Osteocyte (in vitro differentiated cells): ENCODE measurements at places on chromosomes 4 and X. TPM values are rescaled to one million over a fixed set of nuclear protein-coding genes. Genes with fewer than 3 reads are reported as not detected.
A peak's percentile ranks its signal among the peaks of the same experiment; 100 is the strongest.

GRCh38 chrX:39162322-39162735 is 361.1 kb downstream of the MID1IP1 start:
- DNase-seq, result no peak

- no peak for DNase-seq
Measured at GRCh38 chr4:151147000-151147399, 47.6 kb downstream of the RPS3A start.

DNA sequence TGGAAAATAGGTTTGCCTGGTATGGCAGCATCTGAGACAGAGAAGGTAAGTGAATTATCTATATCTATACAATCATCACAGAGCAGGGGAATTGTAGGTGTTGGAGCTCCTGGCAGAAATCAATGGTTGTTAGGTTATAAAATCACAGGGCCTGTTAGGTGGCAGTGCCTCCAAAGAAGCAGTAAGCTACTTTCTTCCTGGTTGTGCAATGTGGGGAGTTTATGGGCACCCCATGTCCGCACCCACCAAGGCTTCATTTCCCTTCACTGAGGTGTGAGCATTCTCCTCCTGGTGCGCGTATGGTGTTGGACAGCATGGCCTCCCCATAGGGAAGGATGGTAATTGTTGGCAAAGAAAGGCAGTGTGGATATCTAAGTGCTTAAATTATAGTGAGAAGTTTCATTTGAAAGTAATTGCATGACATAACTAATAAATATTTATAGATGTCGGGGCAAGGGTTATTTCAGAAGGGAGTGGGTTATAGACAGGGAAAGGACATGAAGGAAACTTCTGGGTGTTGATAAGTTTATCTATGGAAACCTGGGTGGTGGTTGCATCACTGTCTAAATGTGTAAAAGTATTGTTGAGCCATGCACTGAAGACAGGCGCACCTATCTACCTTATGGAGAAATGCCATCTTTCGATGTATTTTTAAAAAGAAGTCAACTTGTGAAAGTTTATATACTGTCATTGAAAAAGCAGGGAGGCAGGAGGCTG is 153.7 kb downstream of the FRAS1 start:
- no peak for DNase-seq

- no peak for DNase-seq
Measured at GRCh38 chr4:143616771-143617170, 83.7 kb downstream of the FREM3 start.

GRCh38 chr4:91037951-91038350 is 910.8 kb downstream of the CCSER1 start:
- DNase-seq, result no peak

DNA sequence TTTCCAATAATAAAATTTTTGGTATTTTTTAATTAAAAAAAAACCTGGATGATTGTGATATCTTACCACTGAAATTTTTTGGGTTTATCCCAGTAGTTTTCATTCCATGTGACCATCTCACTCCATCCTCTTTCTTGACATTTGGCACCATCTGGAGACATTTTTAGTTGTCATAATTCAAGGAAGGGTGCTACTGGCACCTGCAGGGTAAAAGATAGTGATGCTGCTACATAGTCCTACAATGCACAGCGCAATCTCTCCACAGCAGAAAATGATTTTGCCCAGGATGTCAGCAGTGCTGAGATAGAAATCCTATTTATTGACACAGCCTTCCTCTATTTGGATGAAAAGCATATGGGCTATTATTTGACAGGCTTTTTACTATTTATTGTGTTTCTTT is 79.3 kb downstream of the RBPJ start:
- no peak for DNase-seq

DNA sequence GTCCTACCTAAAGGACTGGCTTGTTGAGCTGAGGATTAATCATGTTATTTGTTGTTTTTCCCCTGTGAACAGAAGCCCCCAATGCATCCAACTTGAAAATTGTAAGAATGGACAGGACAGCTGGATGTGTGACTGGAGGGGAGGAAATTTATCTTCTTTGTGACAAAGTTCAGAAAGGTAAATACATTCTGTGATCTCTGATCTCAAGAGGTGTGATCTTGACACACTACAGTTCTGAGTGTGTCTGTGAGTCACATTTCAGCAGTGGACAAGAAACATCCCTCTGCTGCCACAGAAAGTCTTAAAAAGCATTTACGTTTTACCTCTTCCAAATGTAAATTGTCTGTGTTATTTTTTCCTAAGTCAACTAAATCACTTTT is 79.3 kb downstream of the NFKB1 start:
- DNase-seq, result no peak

DNA sequence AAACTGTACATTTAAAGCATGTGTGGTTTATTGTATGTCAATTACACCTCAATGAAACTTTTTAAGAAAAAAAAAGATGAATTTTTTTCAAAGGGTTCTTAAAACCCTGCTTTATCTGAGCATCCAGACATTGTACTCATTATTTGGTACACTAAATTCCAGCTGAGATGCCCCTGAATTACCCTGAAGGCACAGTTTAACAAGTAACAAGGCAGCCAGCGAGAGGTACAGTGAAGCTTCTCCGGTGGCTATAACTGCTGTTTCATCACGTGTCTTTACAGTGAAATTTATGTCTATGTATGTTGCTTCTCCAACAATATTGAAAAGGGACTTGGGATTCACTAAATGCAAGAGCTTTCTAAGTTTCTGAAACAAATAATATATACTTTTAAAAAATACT is 15.8 kb downstream of the SLC7A11 start:
- no peak for DNase-seq

GRCh38 chr4:3284734-3285557 is 7.9 kb upstream of the RGS12 start:
- DNase-seq, result no peak

DNA sequence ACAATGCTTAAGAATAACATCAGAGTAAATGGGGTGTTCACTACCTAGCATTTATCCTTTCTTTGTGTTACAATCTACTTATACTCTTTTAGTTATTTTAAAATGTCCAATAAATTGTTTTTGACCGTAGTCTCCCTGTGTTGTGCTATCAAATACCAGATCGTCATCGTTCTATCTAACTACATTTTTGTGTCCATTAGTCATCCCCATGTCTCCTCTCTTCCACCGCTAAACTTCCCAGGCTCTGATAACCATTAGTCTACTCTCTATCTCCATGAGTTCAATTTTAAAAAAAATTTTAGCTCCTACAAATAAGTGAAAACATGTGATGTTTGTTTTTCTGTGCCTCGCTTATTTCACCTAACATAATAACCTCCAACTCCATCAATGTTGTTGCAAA is 381.9 kb downstream of the PRDM5 start:
- no peak for DNase-seq

DNA sequence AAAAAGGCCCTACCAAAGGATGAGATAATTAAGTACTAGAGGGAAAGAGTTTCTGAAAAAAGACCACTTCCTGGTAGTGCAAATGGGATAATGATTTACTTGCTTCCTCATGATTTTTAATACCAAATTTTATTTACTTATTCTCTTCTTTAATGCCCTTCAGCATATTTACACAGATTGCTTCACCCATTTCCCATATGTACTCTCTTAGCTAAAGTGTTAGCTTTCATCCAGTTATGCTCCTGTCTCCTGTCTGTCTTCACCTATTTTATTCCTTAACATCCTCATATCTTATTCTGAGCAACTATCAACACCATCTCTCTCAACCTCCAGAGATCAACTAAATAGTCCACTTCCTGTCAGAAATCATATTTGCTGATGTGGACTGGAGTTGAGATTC is 183.2 kb upstream of the HS3ST1 start:
- no peak for DNase-seq

- no peak for DNase-seq
Measured at GRCh38 chrX:109312757-109313156, 169.1 kb downstream of the GUCY2F start.

DNA sequence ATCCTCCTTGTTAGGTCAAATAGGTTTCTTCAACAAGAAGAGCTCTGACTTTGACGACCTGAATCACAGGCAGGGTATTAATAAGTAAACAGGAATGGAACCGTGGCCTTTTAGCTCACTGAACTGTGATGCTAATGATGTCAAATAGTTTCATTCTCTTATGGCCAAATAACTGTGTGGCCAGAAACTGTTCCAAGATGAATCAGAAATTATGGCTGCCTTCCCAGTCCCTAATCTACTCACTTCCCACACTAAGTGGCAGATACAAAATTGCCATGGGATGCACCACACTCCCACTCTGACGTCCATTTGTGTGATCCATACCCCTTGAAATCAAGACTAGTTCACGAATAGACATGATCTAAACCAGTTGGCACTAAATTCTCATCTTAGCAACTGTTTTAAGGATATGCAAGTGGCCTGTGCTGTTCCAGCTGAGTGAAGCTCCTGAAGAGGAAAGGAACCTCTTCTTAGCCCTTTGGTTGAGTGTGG is 455.4 kb downstream of the IL15 start:
- no peak for DNase-seq

- no peak for DNase-seq
Measured at GRCh38 chr4:128591482-128591881, 218.0 kb upstream of the JADE1 start.

DNA sequence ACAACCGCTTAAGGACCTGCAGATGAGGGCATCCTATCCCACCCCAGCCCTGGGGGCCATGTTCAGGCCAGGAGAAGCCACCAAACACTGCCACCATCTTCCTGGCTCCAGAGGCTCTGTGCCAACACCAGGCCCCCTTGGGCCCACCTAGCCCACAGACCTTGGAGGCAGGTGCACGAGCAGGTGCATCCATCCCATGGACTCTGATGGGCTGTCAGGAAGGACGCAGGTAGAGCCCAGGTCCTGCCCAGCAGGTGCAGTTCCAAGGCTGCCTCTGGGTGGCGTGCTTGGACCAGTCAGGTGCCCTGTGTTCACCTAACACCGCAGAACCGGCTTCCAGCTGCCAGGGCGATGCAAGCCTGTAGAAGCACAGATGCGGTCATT is 22.8 kb upstream of the PDE6B start:
- DNase-seq, result peak; percentile 84

DNA sequence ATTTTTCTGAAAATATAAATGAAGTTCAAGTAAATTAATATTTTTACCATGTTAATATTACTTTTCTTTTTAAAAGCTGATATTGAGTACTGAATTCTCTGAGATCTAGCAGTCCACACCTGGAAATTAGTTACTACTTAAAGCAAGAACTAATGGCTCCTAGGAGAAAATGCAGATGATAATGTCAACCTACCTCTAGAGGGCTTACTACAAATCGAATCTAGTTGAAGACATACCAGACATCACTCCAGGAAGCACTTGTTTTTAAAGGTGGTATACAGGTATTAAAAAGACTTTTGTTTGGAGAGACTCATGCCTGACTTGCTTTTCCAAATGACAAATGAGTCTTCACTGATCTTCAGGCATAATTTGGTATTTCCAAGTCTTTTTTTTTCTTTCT is 516.4 kb upstream of the BOD1L1 start:
- DNase-seq, result no peak

- no peak for DNase-seq
Measured at GRCh38 chrX:6325437-6325836, 96.8 kb upstream of the NLGN4X start.

DNA sequence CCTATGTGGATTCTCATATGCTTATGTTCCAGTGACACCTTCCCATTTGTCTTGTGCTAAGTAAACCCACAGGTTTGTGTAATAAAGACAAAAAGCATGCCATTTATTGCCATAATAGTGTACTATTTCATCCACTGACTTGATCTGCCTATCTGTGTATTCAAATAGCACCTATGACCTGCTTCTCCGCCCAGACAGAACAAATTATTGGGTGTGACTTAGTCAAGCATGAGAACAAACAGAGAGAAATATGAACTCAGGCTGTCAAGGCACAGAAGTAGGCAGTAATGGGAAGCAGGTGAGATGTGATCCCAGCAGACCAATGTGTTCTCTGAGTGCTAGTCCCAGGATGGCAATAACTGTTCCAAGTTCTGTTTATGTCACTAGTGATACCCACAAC is 25.4 kb downstream of the ELOVL6 start:
- no peak for DNase-seq

GRCh38 chrX:14777525-14777924 is 95.3 kb downstream of the FANCB start:
- DNase-seq, result no peak

- DNase-seq, result no peak
Measured at GRCh38 chr4:13876131-13876530, 248.6 kb upstream of the BOD1L1 start.

- DNase-seq, result no peak
Measured at GRCh38 chr4:54063229-54063628, 1.2 kb downstream of the CHIC2 start.

- no peak for DNase-seq
Measured at GRCh38 chrX:7654316-7654715, 188.7 kb upstream of the VCX start.

- no peak for DNase-seq
Measured at GRCh38 chr4:89316931-89317366, 9.3 kb upstream of the GPRIN3 start.

DNA sequence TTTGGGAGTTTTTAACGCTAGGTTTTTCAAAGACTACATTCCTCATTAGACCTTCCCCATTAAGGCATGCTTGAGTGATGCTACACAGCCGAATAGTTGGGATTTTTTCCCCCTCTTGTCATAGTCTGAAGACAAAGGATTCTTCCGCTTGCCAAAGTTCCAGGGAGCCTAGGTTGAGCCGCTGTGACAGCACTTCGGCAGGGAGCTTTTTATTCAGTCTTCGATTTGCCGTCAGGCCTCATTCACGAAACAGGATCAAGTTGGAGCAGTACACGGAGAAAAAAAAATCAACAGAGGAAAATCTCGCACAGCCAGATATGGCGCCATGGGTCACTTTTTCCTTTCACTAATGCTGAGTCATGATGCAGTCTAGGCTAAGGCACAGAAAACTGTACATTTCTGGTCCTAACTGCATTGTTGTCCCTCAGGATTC is 24.3 kb downstream of the SHROOM3 start:
- no peak for DNase-seq

DNA sequence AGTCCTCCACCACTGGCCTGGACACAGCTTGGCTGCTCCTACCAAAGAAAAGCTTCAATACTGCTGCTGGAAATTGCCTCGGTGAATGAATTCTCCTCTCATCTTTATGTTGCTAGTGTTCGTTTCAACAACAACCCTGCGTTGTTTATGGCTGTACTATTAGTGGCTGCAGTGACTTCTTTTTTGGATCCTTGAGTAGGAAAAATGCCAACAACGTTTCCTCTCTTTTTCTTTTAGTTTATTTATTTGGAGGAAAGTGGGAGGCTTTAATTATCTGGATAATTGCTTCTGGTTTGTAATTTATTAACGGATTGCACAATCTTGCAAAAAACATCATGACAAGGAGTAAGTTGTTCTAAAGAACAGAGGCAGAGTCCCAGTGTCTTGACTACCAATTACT is 464.1 kb upstream of the TRAM1L1 start:
- DNase-seq, result no peak

CCKAR gene
- total RNA-seq, result not detected in 2 replicates

COL4A6 gene
- total RNA-seq, result 36.2 and 36.9 TPM in 2 replicates

CFI gene
- total RNA-seq, result not detected in 2 replicates

GLRA2 gene
- not detected in 2 replicates for total RNA-seq

NXF2 gene
- total RNA-seq, result not detected in 2 replicates

MSX1 gene
- 2.2 and 3.5 TPM in 2 replicates for total RNA-seq

PAGE1 gene
- total RNA-seq, result not detected in 2 replicates

ERVMER34-1 gene
- 0.24 and 0.26 TPM in 2 replicates for total RNA-seq

FRAS1 gene
- 0.89 and 1.6 TPM in 2 replicates for total RNA-seq

PHOX2B gene
- total RNA-seq, result not detected in 2 replicates

TEX13B gene
- total RNA-seq, result not detected in 2 replicates

ARHGEF38 gene
- total RNA-seq, result not detected in 2 replicates
